ENCODE measurements at places on chromosomes 12 and 14.
A peak's percentile ranks its signal among the peaks of the same experiment; 100 is the strongest.

GRCh38 chr12:116806845-116807440 is 68.8 kb downstream of the RNFT2 start:
- DNase-seq = no peak

- no peak for DNase-seq
Measured at GRCh38 chr14:92597906-92598905, 84.6 kb downstream of the RIN3 start.

GRCh38 chr14:71726580-71727021 is 205.6 kb upstream of the RGS6 start:
- no peak for DNase-seq

DNA sequence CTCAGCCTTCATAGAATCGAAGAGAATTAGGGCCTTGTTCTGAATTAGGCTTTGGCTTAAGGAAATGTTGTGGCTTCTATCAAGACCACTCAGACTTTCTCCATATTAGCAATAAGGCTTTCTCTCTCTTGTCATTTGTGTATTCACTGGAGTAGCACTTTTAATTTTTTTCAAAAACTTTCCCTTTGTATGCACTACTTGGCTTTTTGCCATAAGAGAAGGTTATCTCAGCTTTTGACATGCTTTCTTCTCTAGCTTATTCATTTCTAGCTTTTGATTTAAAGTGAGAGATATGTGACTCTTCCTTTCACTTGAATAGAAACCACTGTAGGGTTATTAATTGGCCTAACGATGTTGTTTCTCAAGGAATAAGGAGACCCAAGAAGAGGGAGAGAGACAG is 244.2 kb downstream of the GPHN start:
- DNase-seq = no peak

DNA sequence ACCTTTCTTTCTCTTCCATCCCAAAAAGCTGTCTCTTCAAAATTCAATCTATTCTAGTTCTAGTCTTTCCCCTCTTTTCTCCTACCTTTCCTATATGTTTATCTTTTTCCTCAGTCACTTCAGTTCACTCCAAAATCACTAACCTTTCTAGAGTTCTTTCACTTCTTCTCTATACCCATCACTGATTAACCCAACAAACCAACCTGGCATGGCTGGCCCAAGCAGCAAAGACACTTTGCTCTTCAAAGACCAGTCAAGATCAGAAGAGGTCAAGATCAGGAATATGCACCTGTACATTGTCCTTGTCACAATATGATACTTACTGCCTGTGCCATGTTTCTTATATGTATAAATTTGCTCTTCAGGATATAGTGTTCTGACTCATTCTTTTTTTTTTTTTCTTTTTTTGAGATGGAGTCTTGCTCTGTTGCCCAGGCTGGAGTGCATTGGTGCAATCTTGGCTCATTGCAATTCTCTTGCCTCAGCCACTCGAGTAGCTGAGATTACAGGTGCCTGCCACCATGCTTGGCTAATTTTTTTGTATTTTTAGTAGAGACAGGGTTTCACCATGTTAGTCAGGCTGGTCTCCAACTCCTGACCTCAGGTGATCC is 112.9 kb downstream of the C12orf42 start:
- DNase-seq = no peak

DNA sequence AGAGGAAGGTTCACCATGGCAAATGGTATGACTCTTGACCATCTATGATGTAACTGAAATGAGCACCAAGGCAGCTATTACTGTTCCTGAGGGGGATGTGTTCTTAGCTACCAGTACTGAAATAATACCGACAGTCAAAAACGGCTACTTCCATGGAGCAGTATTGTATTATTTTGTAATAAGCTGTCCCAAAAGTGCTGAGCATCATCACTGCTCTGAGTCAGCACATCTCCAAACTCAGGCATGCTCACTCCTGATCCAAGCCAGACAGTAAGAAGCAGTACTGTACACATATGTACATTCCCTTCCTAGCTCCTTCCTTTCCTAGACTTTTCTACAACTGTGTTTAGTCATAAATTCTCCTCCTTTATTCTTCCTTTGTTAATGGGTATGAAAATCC is 8.6 kb downstream of the VTI1B start:
- no peak for DNase-seq

GRCh38 chr12:108455706-108456105 is 59.4 kb upstream of the FICD start:
- DNase-seq = no peak

GRCh38 chr14:100115726-100116125 is 43.7 kb downstream of the DEGS2 start:
- no peak for DNase-seq

GRCh38 chr14:62470935-62471334 is 574.3 kb downstream of the KCNH5 start:
- DNase-seq = no peak

- peak; percentile 81 for DNase-seq
Measured at GRCh38 chr14:105021656-105022275, 883 bp upstream of the CDCA4 start.

DNA sequence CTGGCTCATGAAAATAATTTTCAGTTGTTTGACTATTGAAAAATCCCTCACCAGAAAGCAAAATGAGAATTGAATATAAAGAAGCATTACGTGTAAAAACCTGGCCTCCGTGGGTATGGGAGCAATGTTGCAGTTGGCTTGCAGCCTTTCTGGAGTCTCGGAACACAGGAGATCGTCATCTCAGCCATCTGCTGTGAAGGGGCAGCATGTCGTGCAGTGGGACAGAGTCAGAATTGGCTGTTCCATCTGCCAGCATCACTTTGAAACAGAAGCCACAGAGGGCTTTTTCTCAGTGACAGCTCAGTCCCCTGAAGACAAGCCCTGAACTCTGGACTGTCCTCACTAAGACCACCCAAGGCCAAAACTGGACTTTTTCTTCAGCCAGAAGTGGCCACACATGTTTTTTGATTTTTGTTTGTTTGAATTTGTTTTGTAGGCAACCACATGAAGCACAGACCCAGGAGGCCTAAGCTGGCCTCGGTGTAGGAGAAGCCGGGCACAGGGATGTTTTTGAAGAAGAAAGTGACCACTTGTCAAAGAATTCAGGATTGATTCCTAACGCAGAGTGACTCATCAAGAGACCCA is 170.8 kb upstream of the DYRK2 start:
- DNase-seq = no peak

DNA sequence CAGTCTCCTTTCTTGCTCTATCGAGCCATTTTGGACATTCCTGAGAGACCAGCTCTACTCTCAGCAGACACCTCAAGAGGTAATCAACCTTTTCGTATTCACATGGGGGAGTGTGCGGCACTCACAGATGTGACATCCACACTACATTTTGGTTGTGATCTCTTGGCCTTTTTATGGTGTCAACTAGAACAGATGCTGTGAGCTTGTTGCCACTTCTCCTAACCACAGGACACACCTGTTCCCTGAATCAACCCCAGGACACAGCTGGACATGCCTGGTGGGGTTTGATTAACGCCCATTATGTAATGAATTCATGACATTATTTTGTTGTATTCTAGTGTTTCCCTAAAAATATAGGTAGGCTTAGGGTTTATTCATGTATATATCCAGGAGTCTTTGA is 1143.6 kb downstream of the TMEM121 start:
- peak; percentile 54 for DNase-seq

DNA sequence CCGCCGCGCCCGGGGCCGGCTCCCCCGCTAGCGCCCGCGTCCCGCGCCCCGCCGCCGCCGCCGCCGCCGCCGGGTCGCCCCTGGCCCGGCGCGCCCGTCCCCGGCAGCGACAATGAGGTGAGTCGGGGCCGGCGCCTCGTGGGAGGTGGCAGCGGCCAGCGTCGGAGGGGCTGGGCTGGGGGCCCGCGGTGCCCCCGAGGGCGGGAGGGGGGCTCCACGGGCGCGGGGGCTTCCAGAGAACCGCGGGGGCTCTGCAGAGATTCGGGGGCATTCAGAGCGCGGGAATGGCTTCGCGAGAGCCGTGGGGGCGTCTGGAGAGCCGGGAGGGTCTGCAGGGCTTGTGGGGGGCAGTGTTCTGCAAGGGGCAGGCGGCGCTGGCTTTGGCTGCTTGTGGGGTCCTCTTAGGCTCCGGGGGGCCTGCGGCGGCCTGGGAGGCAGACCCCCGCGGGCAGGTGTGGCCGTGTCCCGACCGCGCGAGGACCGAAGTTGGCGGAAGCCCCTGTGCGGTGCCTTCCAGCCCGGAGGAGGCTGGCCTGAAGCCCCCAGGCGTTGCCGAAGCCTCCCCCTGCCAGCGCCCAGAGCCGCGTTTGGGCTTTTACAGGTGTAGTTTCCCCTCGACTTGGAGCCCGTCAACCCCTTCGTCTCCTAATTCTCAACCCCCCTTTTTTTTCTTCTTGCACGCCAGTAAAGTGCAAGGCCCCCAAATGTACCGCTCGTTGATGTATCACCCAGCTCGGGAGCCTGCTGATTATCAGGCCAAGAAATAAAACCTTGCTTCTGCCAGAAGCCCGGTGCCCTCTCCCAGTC is 93.1 kb upstream of the EVL start:
- DNase-seq = peak; percentile 71

DNA sequence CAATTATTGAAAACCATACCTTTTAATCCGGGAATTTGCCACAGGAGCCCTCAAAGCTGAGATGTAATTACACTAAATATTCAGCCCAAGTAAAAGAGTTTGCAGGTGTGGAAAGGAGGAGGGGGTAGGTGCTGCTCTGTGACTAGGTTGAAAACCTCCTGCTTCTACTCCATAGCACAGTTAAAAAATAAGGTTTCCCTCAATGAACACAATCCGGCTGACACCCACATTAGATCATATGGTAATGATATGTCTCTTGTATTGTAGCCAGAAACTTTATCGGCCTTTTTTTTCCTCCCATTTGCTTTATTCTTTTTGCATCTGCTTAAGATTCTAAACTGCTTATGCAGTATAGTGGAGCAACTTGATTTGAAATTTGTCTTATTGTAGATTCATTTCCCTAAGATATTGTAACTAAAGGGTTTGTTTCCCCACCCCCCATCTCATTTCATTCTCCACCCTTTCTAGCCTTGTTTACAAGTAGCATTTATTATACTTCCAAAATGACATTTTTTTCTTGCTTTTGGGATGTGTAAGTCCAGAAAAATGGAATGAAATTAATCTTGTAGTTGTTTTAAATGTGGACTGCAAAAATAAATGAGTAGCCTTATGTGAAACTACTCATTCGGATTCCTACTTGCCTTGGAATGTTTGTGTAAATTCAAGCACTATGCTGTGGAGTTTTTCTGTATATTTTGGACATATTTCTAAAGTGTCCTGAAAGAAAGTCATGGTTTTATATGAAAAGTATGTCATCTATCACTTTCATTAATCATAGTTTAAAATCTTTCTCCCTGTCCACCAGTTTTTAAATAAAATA is at the start of gene DCN:
Gene DCN (minus strand): TSS at position 182 of the 820 bp plus-strand sequence. CDS start 4,265 bp downstream, outside the sequence.
- DNase-seq = no peak

- DNase-seq = no peak
Measured at GRCh38 chr12:81257947-81258551, 180.2 kb downstream of the ACSS3 start.

GRCh38 chr12:5614256-5614655 is 182.3 kb downstream of the NTF3 start:
- no peak for DNase-seq

GRCh38 chr14:104081261-104081835 is 4.2 kb upstream of the ASPG start:
- no peak for DNase-seq

DNA sequence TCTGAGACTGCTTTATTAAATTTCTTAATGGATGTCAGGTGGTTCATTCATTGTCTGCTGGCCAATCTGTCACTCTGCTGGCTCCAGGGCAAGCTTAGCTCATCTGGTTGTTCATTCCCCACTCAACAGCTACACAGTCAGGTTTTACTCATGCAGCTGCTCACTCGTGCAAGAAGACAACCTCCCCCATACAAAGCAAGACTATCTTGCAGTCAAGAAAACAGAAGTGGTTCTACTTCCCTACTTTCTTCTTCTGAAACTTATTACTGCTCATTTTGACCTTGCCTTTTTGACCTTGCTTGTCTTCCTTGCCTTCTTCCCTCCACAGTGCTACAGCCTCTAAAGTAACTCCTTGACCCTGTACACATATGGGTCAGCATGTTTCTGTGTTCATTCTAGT is 277.9 kb downstream of the SSPN start:
- DNase-seq = no peak

GRCh38 chr12:13022851-13023271 is 21.3 kb upstream of the FAM234B start:
- no peak for DNase-seq

GRCh38 chr14:97219431-97220017 is 422.3 kb downstream of the VRK1 start:
- DNase-seq = peak; percentile 70

DNA sequence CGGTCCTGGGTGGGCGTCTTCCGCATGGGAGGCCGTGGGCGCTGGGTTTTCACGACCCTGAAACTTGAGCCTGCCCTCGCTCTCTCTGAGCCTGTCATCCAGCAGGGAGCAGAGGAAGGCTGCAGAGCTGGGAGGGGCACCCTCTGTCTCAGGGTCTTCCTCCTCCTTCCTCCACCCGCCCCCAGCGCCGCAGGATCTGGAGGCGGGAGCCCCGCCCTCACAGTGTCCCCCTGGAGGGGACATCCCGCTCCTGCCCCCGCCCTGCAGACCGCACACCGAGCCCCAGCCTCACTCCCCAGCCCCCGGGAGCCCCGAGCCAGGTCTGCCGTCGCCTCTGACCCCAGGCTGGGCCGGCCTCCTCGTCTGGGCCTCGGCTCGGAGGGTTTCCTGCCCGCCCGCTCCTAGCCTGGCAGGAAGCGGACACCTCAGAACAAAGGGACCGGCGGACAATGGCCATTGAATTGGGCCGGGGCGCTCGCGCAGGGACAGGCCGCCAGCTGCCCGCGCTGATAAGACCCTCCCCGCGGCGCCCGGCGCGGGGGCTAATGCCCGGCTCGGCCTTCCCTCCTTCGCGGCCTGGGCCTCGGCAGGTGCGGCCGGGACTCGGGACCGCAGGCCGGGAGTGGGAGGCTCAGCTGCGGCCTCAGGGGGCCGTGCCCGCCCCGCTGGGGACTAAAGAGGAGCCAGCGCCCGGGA is 15.3 kb upstream of the NUDT14 start:
- no peak for DNase-seq

GRCh38 chr14:101464984-101465794 is 96.1 kb upstream of the DIO3 start:
- no peak for DNase-seq

GRCh38 chr14:84404246-84404645 is 1125.7 kb upstream of the FLRT2 start:
- no peak for DNase-seq

GRCh38 chr12:72272731-72273498 is 745 bp downstream of the TRHDE start:
- no peak for DNase-seq

- DNase-seq = peak; percentile 82
Measured at GRCh38 chr12:89244536-89244935, 107.8 kb downstream of the DUSP6 start.

GRCh38 chr12:124151583-124151982 is 143.3 kb upstream of the RFLNA start:
- DNase-seq = no peak

DNA sequence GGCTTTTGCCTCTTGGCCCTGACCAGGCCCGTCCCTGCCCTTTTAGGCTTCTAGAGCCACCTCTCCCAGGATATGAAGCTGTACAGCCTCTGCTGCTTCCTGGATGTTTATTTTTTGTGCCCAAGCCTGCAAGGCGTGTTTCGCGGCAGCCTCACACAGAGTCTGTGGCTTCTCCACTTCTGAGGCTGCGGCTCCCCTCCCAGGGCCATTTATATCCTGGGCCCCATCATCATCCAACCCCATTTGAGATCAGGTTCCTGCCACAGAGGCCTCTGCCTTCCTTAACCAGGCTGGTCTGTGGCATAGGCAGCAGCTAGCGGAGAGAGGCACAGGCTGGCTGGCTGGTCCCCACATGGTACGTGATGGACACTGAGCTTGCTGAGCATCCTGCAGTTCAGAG is 114.1 kb upstream of the PWP1 start:
- peak; percentile 56 for DNase-seq

GRCh38 chr12:67161322-67161918 is 107.7 kb upstream of the CAND1 start:
- DNase-seq = peak; percentile 79

Measured in activated CD4-positive, alpha-beta T cell treated with anti-CD3 and anti-CD28 coated beads, Interleukin-2, amount 10 ng/mL, durations not matched to agents 24 days and 14 days (primary cell).